ENCODE measurements at places on chromosomes 5 and 9.

- DNase-seq = no peak
These were observed 11.5 kb downstream of the NADK2 start for GRCh38 chr5:36230151-36230790.

- no peak for DNase-seq
These were observed 104.3 kb downstream of the GNAQ start for GRCh38 chr9:77927265-77927664.

DNA sequence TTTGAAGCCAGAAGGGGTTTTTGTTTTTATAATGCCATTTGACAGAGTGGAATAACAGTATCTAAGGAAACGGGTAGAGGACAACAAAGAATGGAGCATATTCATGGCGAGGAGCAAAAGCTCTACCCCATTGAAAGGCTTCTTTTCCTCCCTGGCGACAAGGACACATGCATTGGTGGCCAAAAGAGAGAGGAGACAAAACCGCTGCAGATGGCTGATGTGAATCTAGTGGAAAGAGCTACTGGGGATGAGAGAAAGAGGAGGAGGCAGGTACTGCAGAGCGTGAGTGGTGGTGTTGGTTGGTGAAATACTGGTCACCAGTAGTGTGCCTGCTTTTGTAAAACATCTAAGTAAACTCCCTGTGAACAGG, 491 bp downstream of the APC start:
- DNase-seq = peak; percentile 6

DNA sequence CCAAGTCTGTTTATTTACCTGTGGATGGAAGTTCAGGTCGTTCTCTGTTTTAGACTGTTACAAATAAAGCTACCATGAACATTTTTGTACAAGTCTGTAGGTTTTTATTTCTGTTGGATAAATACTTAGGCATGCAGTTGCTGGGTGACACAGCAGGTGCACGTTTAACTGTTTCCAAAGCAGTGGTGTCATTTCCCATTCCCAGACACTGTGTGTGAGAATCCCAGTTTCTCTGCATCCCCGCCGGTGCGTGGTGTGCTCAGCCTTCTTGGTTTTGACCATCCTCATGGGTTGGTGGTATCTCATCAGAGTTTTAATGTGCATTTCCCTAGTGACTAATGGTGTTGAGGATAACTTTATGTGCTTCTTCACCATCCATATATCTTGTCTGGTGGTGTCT, 27.2 kb downstream of the AHRR start:
- DNase-seq = no peak

DNA sequence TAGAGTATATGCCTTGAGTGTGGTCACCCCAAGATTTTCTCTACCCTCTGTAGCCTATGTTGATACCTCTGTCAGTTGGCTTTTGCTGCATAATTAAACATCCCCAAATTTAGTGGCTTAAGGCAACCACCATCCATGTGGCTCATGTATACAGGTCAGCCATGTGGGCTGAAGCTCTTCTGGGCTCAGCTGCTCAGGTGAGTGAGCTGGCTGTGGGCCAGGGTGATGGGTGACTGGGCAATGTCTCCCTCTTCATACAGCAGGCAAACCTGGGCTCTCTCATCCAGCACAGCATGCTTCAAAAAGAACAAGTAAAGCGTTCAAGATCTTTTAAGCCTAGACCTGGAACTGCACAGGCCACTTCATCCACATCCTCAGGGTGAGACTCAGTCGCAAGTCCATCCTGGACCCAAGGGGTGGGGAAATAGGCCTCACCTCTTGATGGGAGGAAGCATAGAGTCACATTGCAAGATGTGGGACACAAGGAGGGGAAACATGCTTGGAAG, 188.2 kb upstream of the TAS2R1 start:
- DNase-seq = no peak

DNA sequence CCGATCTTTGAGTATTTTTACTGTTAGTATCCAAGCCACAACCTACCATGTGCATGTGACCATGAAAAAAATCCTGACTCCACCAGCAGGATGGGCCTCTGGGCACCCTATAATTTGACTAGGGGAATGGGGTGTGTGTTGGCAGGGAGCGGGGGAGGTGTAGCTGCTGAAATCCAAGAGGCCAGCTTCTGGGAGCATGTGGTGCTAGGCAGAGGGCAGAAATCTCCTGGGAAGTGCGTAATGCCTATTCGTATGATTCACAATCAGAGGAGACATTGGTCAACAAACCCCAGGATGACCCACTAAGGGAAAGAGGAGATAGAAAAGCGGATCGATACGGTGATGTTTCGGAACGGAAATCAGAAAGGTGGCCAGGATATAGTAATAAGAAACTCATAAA, 149.9 kb downstream of the ARSB start:
- DNase-seq = no peak

DNA sequence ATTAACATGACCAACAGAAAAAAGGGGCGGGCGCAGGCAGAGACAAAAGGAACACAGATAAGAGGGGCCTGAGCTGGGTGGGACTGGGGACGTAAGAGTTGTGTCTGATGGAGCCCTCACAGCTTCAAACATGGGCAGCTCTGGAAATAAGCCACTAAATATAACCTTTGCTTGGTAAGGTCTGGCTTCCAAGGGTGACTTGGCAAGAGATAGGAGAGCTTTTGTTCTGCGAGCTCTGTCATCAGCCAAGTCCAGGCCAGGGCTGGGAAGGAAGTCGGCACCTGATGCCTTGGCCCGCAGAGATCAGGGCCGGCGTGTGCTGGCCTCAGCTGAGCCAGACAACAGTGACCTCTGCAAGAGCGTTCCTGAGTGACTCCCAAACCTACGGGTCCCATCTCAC, 11.8 kb downstream of the TRUB2 start:
- DNase-seq = no peak

DNA sequence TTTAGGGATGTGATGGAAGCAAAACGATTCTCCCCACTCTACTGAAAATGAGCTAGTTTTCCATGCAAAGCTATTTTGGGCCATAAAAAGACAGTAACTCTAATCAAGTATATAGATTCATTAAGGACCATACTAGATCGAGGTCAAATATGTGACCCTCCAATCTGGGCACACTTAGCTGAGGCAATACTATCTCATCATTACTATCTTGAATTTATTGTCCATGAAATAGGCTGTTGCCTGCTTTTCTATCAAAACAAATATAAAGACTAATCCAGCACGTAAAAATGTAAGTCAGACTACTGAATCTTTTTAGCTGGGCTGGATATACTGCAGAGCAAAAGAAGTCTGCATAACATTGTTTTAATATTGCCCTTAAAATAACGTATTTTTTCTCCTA, 943.1 kb downstream of the NR2F1-AS1 start:
- DNase-seq = no peak

- no peak for DNase-seq
These were observed 589 bp downstream of the CKS2 start for GRCh38 chr9:89311346-89312221.

DNA sequence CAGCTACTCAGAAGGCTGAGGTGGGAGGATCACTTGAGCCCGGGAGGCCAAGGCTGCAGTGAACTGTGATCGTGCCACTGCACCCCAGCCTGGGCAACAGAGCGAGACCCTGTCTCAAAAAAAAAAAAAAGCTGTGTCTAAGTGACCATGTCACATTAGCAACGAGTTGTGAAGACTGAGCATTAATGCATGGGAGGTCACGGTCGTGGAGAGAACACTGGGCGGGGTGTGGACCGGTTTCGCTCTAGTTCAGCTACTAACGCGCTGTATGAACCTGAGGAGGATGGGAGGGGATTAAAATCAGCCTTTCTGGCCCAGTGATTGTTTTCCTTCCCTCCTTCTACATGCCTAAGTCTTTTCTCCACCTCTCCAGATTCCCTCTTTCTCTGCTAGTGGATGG, 56.7 kb upstream of the CARTPT start:
- no peak for DNase-seq

GRCh38 chr5:51392689-51393199, 9.5 kb downstream of the ISL1 start:
- DNase-seq = no peak

DNA sequence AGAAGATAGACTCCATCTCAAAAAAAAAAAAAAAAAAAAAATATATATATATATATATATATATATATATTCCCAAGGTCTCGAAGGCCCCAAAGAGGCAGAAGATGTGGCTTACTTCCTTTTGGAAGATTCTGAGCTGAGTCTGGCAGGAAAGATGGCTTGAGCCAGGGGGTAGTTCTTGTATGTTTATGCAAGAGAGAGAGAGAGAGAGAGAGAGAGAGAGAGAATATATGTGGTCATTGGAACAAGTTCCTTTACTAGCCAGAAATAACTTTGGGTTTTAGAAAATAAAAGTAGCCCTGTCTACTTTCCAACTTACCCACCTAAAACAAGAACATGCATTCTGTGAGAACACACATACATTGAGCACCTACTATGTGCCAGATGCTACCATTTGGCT, 17.6 kb downstream of the NCS1 start:
- no peak for DNase-seq

DNA sequence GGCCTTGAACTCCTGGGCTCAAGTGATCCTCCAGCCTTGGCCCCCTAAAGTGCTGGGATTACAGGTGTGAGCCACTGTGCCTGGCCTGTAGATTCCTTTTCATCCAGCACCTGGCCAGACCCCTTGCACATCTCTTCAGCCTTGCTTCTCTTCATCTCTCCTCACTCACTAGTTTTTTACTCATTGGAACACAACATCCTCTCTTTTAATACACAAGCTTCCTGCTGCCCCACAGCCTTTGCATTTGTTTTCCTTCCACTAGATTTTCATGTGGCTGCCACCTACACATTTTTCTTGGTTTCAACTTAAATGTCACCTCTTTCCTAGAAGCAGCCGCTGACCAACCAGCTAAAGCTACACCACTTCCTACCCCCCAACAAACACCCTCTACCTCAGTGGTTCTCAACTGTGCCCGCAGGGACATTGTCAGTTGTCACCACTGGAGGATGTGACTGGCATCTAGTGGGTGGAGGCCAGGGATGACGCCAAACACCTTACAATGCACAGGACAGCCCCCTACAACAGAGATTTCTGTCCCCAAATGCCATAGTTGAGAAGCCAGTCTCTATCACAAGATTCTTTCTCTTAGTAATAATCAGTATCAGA, 33.7 kb downstream of the HAVCR1 start:
- DNase-seq = peak; percentile 90

DNA sequence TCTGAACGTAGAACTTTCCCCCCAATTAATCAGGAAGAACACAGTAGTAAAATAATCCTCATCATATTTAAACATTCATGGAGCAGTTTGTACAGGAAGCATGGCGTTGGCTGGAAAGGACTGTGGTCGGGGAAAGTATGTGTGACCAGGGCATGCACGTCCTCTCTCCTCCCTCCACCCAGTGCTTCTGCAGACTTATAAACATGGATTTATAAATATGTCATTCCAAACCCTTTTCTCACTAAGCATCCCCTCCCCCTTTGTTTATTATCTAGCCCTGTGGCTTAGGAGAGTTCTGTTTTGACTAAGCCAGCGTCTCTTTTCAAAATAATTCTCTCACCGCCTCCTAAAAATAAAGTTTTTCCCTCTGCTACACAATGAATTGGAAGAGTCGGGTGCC, 70.4 kb upstream of the DAP start:
- no peak for DNase-seq

DNA sequence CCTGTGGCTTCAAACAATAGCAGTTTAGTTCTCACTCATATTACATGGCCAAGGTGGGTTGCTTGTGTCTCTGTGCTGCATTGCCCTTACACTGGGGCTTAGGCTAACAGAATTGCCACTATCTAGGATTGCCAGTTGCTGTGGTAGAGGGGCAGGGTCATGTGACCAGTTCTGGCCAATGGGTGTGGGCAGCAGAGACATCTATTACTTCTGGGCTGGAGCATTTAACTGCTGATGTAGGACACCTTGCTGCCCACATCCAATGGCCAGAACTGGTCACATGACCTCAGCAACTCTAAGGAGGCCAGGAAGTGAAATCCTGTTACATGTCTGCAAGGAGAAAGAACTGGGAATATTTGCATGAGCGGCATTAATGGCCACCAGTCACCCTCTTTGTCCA, 199.3 kb downstream of the C9orf152 start:
- no peak for DNase-seq

- DNase-seq = no peak
These were observed 47.0 kb upstream of the F2RL1 start for GRCh38 chr5:76771705-76772405.

- DNase-seq = no peak
These were observed 5.8 kb upstream of the IL4 start for GRCh38 chr5:132667761-132668705.

- DNase-seq = no peak
These were observed 133.6 kb downstream of the CHSY3 start for GRCh38 chr5:130037905-130038304.

- no peak for DNase-seq
These were observed 4.5 kb upstream of the NACC2 start for GRCh38 chr9:136099542-136099941.

GRCh38 chr5:118253225-118254061, 734.9 kb downstream of the DTWD2 start:
- DNase-seq = no peak

GRCh38 chr5:149732324-149733128, 2.4 kb downstream of the PPARGC1B start:
- no peak for DNase-seq

GRCh38 chr5:63128018-63128417, 549.4 kb downstream of the LRRC70 start:
- no peak for DNase-seq

DNA sequence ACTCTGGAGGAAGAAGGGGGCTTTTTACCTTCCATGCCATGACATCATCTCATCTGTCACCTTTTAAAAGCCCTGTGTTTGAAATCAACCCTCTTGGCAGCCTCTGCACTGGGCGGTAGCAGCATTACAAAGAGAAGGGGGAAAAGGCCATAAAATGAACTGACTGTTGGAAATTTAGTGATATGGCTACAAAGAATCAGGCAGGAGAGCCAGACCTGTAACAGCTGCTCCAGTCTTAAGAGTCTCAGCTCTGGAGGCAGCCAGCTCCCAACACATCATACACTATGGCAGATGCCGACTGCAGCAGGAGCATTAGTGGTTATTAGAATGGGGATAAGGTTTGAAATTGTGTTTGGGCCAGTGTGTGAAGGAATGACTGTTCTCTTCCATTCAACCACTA, 257.5 kb downstream of the DMAC1 start:
- no peak for DNase-seq

- no peak for DNase-seq
These were observed 19.3 kb downstream of the ASS1 start for GRCh38 chr9:130463763-130464745.

GRCh38 chr9:36249189-36249588, 9.1 kb downstream of the GNE start:
- DNase-seq = no peak

DNA sequence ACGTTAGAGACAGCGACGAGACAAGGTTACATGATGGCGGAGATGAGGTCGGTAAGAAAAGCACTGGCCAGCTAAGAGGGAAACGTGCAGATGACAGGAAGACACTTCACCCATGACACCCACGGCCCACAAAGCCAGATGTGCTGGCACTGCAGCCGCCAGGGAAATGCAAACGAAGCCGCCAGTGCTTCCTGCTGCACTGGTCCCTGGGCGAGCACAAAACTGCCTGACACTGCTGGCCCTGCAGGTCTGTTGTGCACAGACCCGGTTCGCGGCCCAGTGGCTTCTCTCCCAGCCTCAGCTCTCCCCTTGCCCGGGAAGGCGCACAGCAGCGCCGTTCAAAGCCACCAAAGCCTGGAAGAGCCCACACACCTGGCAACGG, 20.3 kb downstream of the QSOX2 start:
- DNase-seq = no peak

Data from activated CD4-positive, alpha-beta T cell treated with anti-CD3 and anti-CD28 coated beads, Interleukin-2, Interleukin-4, amounts not matched to agents 100 ng/mL and 50 ng/mL, durations not matched to agents 16 hours and 8 hours (primary cell).